ENCODE measurements at places on chromosomes 5 and 9.

GRCh38 chr9:1554081-1555035 is 460.8 kb upstream of the SMARCA2 start:
- no peak for DNase-seq

DNA sequence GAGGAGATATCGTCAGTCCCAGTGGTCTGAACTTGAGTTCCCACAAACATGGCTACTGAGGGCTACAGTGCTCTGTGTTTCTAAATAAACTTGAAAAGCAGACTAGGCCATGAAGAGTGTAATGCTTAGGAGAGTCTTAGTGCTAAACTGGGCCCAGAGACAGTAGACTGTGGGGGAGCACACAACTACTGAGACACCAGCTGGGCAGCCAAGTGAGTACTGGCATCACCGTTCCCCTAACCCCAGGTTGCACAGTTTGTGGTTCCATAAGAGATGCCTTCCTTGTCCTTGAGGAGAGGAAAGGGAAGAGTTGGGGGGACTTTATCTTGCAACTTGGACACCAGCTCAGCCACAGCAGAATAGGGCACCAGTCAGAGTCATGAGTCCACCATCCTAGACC is 172.1 kb upstream of the DMRTA1 start:
- DNase-seq, result no peak

DNA sequence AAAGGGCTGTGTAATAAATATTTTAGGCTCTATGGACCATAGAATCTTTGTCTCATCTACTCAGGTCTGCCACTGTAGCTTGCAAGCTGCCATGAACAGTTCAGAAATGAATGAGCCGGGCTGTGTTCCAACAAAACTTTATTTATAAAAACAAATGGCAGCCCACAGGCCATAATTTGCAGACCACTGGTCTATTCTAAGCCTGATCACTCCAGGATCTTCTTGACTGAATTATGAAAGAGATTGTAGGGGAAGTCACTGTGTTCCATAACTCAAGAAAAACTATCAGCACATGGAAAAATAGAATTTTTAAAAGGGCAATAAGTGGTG is 11.4 kb upstream of the C1QTNF3 start:
- no peak for DNase-seq

GRCh38 chr5:78647838-78648358 is 674 bp downstream of the LHFPL2 start:
- no peak for DNase-seq

GRCh38 chr5:127933348-127933747 is 150.2 kb upstream of the SLC12A2 start:
- DNase-seq, result no peak

DNA sequence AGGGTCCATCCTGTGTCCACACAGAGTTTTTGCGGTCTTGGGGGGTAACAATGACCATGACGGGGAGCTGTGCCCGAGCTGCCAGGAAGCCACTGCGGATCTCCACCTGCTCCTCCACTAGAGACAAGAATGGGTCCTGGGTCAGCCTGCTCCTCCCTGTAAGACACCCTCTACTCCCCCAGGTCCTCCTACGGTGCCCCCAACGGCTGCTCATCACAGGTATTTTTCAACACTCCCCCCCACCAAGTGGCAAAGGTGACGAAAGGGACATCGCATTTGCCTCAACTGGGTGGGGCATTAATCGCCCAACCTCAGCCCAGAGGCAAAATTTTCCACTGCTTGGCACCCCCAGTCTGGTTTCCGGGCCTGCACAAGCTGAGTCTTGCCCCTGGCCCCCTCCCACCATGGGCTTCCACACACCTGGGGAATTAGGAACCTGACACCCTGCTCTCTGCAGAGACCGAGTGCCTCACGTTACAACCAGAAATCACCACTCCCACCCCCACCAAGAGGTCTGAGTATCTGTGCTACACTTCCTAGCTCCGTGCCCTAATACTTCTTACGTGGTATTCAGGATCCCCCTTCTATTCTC is 9.6 kb downstream of the NOL6 start:
- DNase-seq, result no peak

- no peak for DNase-seq
These were observed 66.5 kb downstream of the GALNT12 start for GRCh38 chr9:98873951-98874371.

DNA sequence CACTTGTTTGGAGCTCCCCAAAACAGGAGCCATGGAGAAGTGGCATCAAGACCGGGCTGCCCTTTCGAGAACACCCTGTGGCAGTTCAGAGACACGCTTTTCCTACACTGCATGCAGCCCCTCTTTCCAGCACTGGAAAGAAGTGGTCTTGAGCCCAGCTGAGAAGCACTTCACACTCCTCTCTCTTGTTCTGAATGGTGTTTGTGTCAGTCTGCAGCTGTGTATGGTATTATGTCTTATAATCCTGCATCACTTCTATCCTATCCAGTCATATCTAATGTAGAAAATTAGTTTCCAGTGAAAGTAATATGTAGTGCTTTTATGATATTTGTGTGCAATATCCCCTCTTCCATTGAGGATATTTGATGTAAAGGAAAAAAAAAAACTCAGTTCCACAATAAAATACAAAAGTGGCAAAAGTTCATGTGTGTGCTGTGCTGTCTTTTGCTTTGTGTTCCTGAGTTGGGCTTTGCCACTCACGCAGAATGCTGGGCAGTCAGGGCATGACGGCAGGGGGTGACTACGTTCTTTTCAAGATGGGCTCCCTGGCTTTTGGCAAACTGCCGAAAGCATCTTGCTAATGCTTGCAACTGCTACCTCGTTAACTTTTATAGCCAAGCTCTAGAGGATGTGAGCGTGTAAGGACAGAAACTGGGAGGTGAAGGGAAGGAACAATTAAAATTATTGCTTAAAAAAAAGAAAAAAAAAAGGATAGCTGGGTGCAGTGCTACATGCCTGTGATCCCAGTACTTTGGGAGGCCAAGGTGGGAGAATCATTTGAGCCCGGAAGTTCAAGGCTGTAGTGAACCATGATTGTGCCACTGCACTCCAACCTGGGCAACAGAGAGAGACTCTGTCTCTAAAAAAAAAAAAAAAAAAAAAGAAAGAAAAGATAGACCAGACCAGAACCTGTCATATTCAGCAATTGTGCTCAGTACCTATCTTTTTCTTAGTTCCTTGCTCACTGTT is 102.2 kb downstream of the MAP1B start:
- no peak for DNase-seq

DNA sequence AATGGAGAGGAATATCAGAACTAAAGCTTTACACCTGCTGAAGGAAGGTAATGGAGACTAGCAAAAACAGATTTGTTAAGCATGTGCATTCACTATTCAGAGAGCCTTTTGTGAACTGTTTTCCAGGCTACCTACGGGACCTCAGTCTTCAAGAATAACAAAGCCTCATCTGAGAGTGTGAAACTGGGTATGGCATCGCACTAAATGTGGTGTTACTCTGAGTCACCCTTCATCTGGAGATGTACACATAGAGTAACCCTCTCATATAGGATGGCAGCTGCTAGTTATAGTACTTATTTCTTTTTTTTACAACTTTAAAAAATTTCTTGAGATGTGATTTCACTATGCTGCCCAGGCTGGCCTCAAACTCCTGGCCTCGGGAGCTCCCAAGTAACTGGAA is 306.8 kb downstream of the ZNF608 start:
- DNase-seq, result no peak

- DNase-seq, result no peak
These were observed 11.3 kb upstream of the PHF2 start for GRCh38 chr9:93565089-93565488.

GRCh38 chr5:109784687-109785086 is 95.0 kb downstream of the MAN2A1 start:
- DNase-seq, result no peak

DNA sequence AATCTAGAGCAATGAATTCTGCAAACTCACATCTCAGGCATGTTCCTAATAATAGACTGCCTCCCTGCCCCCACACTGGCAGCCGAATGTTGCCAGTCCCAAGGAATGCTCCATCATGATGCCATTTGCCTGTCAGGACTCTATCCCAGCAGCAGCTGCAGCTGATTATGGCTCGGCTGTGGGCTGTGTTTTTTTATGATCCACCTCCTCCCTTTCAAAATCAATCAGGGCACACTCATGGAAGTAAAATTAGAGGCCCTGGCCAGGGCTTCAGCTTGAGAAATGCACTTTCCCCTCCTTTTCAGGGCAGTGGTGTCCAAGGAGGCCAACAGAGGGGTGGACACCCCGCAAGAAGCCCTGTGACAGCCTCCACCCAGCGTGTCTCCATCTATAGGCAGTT is 176.7 kb upstream of the S1PR3 start:
- no peak for DNase-seq

- no peak for DNase-seq
These were observed 7.8 kb upstream of the LCN1 start for GRCh38 chr9:135513351-135513846.
